ENCODE measurements at places on chromosomes 16 and 17. TPM values are rescaled to one million over a fixed set of nuclear protein-coding genes. Genes with fewer than 3 reads are reported as not detected.

CSH2 gene
- not detected for total RNA-seq

MYOCD gene
- total RNA-seq = 0.52 TPM

ZNF200 gene
- 9.4 TPM for total RNA-seq

ANKS4B gene
- total RNA-seq = not detected

KRTAP2-1 gene
- total RNA-seq = not detected

ARHGAP44 gene
- 3.7 TPM for total RNA-seq

WNT9B gene
- not detected for total RNA-seq

MEIOB gene
- under 0.01 TPM for total RNA-seq

KRTAP17-1 gene
- total RNA-seq = not detected

SOCS7 gene
- total RNA-seq = 13.0 TPM

NGFR gene
- total RNA-seq = 20.4 TPM

CA5A gene
- total RNA-seq = not detected

TAC4 gene
- 2.1 TPM for total RNA-seq

SLC6A2 gene
- 1.0 TPM for total RNA-seq

CRYBA1 gene
- not detected for total RNA-seq

GINS3 gene
- total RNA-seq = 6.3 TPM

TOM1L1 gene
- 3.1 TPM for total RNA-seq

QPRT gene
- 34.4 TPM for total RNA-seq

TBC1D3B gene
- not detected for total RNA-seq

NECAB2 gene
- total RNA-seq = not detected

ALDH3A1 gene
- not detected for total RNA-seq

KRTAP16-1 gene
- total RNA-seq = not detected

C16orf96 gene
- 0.52 TPM for total RNA-seq

MT4 gene
- total RNA-seq = not detected

INTS2 gene
- total RNA-seq = 14.1 TPM

OR1F1 gene
- total RNA-seq = not detected

DLX3 gene
- total RNA-seq = not detected

ENO3 gene
- 2,880 TPM for total RNA-seq

OTOA gene
- total RNA-seq = under 0.01 TPM

DCXR gene
- total RNA-seq = 20.4 TPM

NPIPB6 gene
- not detected for total RNA-seq

DNASE1L2 gene
- total RNA-seq = 0.52 TPM

MYH1 gene
- 12.0 TPM for total RNA-seq

C16orf74 gene
- 1.0 TPM for total RNA-seq

DRG2 gene
- 20.9 TPM for total RNA-seq

HS3ST3B1 gene
- total RNA-seq = 2.6 TPM

CCL5 gene
- total RNA-seq = 0.52 TPM

TPSAB1 gene
- total RNA-seq = 1.0 TPM

CES3 gene
- total RNA-seq = 0.52 TPM

CRISPLD2 gene
- 7.3 TPM for total RNA-seq

GINS2 gene
- total RNA-seq = 4.7 TPM

NHERF2 gene
- total RNA-seq = 15.1 TPM

PIK3R6 gene
- total RNA-seq = 0.52 TPM

ERN2 gene
- not detected for total RNA-seq

KRTAP4-1 gene
- not detected for total RNA-seq

CDRT4 gene
- total RNA-seq = 1.6 TPM

Measured in skeletal muscle tissue (tissue), 5 donors.